MM.1S (cell line): ENCODE measurements at places on chromosomes 3 and 15.
A peak's percentile ranks its signal among the peaks of the same experiment; 100 is the strongest.

GRCh38 chr3:35677797-35678196 is 38.5 kb downstream of the ARPP21 start:
- H3K27ac ChIP-seq: no peak overlapping the region
- no peak overlapping the region for H3K4me3 ChIP-seq
- DNase-seq: no peak
- H3K27me3 ChIP-seq: no peaks in the 10 kb centered on the region
- no peaks in the 10 kb centered on the region for H3K36me3 ChIP-seq

- H3K27me3 ChIP-seq: no peaks in the 10 kb centered on the region
- H3K36me3 ChIP-seq: no peaks in the 10 kb centered on the region
- peaks cover 17% of the 10 kb centered on the region for H3K4me1 ChIP-seq
Observed at GRCh38 chr3:129330409-129330808, 51.7 kb downstream of the HMCES start.

DNA sequence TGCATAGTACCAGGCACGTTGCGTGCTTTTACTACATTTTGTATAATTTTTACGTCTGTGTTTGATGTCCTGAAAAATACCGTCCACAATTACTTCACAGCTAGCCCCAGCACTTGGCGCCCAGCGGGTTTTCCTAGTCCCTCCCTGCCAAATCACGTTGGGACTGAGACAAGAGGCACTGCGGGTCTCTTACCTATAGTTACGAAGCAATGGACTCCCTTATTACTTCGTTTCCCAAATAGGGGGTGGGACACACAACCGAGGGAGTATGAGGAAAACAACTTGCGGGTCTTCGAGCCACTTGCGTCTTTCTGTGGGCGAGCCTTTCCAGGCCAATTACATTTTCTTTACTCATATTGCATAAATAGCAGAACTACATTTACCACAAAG is 620 bp upstream of the CMSS1 start:
- H3K27ac ChIP-seq: peak overlapping the region; percentile 76; the same call in 1 of the 2 replicates
- H3K27me3 ChIP-seq: no peaks in the 10 kb centered on the region
- peak; percentile 28 for DNase-seq
- H3K4me3 ChIP-seq: peak overlapping the region; percentile 70
- H3K4me1 ChIP-seq: peaks cover 13% of the 10 kb centered on the region
- no peaks in the 10 kb centered on the region for H3K36me3 ChIP-seq

DNA sequence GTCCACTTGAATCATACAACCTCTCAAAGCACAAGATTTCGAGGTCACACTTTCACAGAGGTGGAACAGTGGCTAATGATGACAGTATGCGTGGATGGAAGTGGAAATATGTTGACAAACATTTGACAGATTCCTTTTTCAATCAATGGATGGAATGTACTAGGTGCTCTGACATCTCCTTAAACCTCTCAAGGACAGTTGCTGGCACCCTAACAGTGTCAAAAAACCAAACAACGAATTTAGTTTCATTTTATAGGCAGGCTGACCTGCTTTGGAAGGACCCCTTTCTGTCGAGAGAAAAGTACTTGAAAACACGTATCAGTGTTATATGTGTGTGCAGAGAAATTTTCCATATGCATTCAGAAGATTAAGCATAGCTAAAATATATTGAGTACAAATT is 779.8 kb upstream of the LMCD1 start:
- H3K36me3 ChIP-seq: no peaks in the 10 kb centered on the region
- no peak overlapping the region for H3K27ac ChIP-seq
- H3K27me3 ChIP-seq: no peaks in the 10 kb centered on the region
- DNase-seq: no peak

DNA sequence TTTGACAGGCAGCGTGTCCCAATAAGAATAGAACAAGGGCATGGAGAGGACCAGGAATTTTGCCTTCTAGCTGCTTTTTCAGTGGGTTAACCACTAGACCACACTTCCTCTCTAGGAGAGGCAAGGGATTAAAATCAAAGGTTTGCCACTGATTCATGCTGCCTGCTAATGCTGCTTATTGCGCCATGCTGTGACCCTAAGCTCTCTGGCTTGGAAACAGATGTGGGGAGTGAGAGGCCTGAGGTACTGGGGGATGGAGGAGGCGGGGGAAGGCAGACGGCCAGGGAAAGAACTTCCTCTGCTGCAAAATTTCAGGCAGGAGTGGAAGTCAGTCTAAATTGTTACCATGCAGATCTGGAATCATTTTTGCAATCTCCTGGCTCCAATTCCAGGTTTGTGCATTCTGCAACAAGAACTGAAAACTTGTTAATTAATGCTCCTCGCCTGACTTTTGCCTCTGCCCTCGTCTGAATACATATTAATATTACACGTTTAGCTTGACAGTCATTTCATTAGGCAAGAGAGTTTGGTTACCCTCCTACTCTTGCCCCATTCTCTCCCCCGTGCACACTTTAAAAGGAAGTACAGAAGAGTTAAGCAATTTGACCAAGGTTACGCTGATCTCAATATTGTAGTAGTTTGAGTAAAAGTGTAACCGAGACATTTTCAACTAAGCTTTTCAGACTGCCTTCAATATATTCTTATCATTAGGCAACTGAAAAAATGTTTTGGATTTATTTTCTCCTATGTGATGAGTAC is 121.7 kb upstream of the SPRED1 start:
- H3K27ac ChIP-seq: peak overlapping the region; percentile 49; the same call in 1 of the 2 replicates
- DNase-seq: peak; percentile 31
- H3K36me3 ChIP-seq: no peaks in the 10 kb centered on the region
- peaks cover 29% of the 10 kb centered on the region for H3K4me1 ChIP-seq
- 0 out of 2 replicates have a peak, but pooled peaks cover 3% of the 10 kb centered on the region for H3K27me3 ChIP-seq

- H3K36me3 ChIP-seq: no peaks in the 10 kb centered on the region
- no peaks in the 10 kb centered on the region for H3K27me3 ChIP-seq
- no peak for DNase-seq
- peaks cover 7% of the 10 kb centered on the region; the same call in 1 of the 2 replicates for H3K4me1 ChIP-seq
- no peak overlapping the region for H3K27ac ChIP-seq
Observed at GRCh38 chr3:15102256-15102655, 3.3 kb upstream of the RBSN start.

GRCh38 chr3:102176333-102177050 is 258.3 kb upstream of the ZPLD1 start:
- no peaks in the 10 kb centered on the region for H3K27me3 ChIP-seq
- H3K4me3 ChIP-seq: no peak overlapping the region
- H3K36me3 ChIP-seq: no peaks in the 10 kb centered on the region
- no peak overlapping the region for H3K27ac ChIP-seq

DNA sequence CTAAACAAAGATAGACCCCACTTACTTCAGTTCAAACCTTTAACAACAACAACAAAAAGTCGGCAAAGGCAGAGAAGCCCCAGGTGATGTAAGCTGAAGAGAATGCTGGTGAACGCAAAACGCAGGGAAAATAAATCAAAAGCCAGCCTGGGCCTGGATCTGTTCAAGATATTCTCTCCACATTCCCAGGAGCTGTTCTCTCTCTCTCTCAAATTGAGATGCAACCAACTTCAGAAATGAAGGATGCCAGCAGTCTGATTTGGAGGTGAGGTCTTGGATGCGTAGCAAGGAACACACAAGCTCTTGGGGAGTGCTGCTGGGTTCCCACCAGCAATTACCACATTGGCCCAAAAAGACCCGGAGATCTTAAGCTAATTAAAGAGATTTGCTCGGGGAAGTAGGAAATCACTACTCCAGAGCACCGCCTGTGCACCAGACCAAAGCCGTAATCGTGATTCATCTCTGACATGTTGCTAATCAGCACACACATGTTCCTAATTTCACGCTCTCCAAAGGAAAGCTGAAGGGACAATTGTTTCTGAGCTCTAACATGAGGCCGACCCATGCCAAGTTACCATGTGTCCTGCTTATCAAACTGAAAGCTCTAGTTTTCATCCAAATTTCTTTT is 37.1 kb downstream of the IL17RD start:
- no peak overlapping the region for H3K27ac ChIP-seq
- no peaks in the 10 kb centered on the region for H3K4me1 ChIP-seq
- DNase-seq: no peak
- H3K27me3 ChIP-seq: no peaks in the 10 kb centered on the region
- no peak overlapping the region for H3K4me3 ChIP-seq

- DNase-seq: no peak
- H3K27me3 ChIP-seq: no peaks in the 10 kb centered on the region; the same call in 1 of the 2 replicates
- H3K4me3 ChIP-seq: no peak overlapping the region
- H3K36me3 ChIP-seq: no peaks in the 10 kb centered on the region
- H3K27ac ChIP-seq: no peak overlapping the region
Observed at GRCh38 chr3:127438951-127439350, 151.1 kb upstream of the PRR20G start.

- H3K4me1 ChIP-seq: peaks cover 67% of the 10 kb centered on the region
- peak; percentile 87 for DNase-seq
- no peaks in the 10 kb centered on the region for H3K36me3 ChIP-seq
- H3K4me3 ChIP-seq: peak overlapping the region; percentile 44
Observed at GRCh38 chr15:78034495-78035191, 42.9 kb downstream of the TBC1D2B start.

DNA sequence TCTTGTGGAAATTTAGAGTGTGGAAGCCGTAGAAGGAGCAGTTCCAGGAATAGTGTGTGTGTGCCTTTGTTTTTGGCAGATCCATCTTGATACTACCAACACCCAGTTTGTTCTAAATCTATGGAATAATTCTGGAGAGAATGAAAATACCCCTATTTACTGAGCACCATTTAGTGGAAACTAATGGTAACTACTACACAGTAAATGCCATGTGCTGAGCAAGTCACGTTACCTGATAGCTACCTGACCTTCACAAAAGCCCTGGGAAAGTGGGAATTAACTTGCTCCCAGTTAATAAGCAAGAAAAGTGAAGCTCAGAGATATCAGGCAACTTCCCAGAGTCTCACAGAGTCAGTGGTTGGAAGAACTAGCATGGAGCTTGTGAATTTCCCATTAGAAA is 137.7 kb downstream of the ARPP21 start:
- DNase-seq: no peak
- no peak overlapping the region for H3K4me3 ChIP-seq
- no peaks in the 10 kb centered on the region for H3K4me1 ChIP-seq
- H3K27me3 ChIP-seq: no peaks in the 10 kb centered on the region

DNA sequence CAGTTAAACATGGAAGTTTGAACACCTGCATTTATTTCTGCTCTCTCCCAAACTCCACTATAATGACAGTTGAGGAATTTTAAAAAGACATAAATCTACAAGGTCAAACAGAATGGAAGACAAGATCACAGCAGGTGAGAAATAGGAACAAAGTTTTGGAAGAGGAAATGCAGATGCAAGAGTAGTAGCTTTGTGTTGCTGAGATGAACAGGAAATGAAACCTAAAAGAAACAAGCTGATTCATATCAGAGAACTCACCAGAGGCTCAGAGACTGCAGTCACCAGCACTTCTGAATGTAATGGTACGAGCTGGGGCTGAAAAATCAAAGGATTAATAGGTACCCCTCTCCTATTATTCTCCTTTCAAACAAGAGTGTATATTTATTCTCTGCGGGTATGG is 459.9 kb downstream of the RAP2B start:
- H3K27ac ChIP-seq: peak overlapping the region; percentile 77
- H3K36me3 ChIP-seq: no peaks in the 10 kb centered on the region
- peak overlapping the region; percentile 23 for H3K4me3 ChIP-seq
- H3K4me1 ChIP-seq: peaks cover 62% of the 10 kb centered on the region
- DNase-seq: peak; percentile 91

DNA sequence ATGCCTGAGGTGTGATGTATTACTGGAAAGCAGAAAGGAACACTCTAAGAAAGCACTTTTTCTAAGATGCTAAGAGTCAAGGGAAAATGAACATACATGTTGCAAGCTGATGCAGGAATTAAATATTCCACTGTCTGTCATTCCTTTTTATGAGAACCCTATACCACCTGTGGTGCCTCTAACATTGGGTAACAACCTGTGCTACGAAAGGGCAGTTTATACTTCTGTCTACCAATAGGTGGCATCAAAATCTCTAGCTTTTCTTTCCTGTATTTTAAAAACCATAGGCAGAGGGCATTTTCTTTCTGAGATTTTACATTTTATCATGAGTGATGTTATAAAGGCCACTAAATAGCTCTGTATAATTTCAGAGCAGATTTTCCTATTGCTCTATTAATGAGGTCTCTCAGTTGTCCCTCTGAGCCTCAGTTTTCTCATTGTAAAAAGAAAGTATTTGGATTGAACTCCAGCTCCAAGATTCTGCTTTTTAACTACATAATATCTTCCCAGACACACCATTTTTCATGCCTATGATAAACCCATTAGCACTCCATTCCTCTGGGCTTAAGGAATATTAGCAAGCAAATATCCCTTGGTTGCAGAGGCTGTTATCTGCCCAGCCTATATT is 3.5 kb upstream of the CPNE4 start:
- DNase-seq: peak; percentile 46
- H3K4me3 ChIP-seq: no peak overlapping the region
- H3K36me3 ChIP-seq: no peaks in the 10 kb centered on the region

DNA sequence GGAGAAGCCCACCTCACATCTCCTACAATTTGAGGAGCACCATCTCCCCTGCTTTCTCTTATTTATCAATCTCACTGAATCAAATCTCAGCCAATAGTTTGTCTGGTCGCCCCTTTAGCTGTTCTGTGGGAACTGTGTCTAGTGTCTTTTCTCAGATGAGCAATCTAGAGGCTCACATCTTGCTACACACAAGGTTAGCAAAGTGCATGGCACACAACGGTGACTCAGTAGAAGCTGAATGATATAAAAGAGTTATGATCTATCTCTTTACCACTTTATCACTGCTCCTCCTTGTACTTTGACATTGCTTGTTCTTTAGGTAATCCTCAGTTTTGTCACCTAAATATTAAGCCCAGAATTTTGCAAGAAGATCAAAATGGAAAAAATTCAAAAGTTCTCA is 16.8 kb upstream of the COLQ start:
- no peak overlapping the region for H3K27ac ChIP-seq
- H3K4me3 ChIP-seq: no peak overlapping the region
- no peak for DNase-seq

DNA sequence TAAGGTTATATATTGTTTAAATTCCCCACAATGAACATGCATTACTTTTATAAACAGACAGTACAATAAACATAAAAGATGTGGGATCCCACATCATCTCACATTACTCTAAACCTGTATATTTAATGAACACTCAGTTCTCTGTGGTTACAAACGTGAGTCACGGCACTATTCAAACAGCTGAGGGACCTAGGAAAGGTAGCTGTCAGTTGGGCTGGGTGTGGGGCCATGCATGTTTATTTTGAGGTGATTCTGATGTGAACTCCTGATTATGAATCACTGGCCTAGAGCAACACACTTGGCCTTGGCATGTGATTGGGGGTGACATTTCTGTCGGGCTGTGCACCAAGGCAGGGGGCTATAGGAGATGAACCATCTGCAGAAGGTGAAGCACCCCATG is 147.6 kb upstream of the HACD2 start:
- H3K4me1 ChIP-seq: no peaks in the 10 kb centered on the region
- no peak overlapping the region for H3K4me3 ChIP-seq
- no peak overlapping the region for H3K27ac ChIP-seq
- H3K27me3 ChIP-seq: no peaks in the 10 kb centered on the region
- no peak for DNase-seq
